ENCODE measurements at places on chromosomes 5 and 9.

GRCh38 chr5:55577353-55578060 is 42.7 kb upstream of the PLPP1 start:
- DNase-seq: peak; percentile 51

- no peak for DNase-seq
These were observed 65.3 kb downstream of the ARSB start for GRCh38 chr5:78919796-78920195.

DNA sequence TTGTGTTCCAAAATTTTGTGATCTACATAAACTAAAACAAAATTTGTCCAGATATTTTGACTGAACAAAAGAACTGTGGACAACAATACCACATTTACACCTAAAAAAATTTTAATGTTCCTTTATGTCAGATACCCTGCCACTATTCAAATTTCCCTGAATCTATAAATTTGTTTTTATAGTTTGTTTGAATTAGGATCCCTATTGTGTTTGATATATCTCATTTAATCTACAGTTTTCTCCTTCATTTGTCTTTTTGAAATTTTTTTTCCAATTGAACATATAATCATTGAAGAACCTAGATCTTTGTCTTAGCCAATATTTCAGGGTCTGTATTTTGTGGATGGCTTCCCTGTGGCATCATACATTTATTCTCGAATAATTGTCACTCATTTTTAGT is 5.7 kb downstream of the AGGF1 start:
- DNase-seq: no peak

DNA sequence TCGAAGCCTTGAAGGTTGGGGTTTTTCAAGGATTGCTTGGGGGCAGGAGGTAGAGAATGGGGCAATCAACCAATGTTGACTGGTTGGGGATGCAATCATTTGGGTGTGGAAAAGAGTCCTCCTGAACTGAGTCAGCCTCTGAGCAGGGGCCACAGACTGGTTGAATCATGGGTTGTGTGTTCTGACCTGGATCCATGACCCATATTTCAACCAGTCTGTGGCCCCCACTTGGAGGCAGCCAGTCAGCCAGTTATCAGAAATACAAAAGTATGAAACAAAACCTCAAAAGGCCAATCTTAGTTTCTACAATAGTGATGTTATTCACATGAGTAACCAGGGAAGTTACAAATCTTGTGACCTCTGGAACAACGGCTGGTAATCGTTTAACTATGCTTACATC is 81.4 kb upstream of the RANBP6 start:
- DNase-seq: no peak

- DNase-seq: no peak
These were observed 15.2 kb upstream of the NEK6 start for GRCh38 chr9:124242331-124243194.

GRCh38 chr9:136055715-136056545 is 39.2 kb downstream of the NACC2 start:
- DNase-seq: no peak
